ENCODE measurements at places on chromosomes 7 and 10.

- no peak for DNase-seq
Measured at GRCh38 chr7:128781126-128781525, 5.5 kb upstream of the OPN1SW start.

- no peak for DNase-seq
Measured at GRCh38 chr10:25696013-25696708, 237.9 kb upstream of the MYO3A start.

- no peak for DNase-seq
Measured at GRCh38 chr7:65295409-65295808, 78.2 kb upstream of the ZNF92 start.

DNA sequence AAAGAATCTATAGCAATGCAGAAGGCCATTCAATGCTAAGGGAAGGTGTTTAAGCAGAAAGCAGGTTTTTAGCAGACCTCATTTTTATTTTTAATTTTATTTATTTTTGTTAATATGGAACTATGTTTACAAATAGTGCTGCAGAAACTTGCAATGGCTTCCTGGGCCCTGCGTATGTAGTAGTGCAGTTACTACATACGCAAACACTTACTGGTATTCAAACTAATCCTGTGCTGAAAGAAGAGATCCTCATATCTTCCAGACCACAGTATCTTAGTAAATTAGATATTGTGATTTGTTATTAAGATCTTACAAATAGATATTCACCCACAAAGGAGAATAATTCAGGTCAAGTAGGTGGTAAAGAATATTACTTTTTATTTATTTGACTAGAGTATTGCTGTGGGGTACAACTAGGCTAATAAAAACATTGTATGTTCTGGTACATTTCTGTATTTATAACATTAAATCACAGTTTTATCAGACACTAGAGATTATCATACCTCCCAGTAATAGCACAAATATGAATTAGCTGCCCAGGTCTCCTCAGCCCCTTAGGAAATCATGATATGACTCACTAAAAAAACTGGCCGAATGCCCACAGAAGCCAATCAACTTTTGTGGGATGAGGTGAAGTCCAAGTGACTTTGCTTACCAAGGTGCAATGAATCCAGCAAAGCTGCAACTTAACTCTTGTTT, 57.6 kb downstream of the RNLS start:
- no peak for DNase-seq

GRCh38 chr7:46764100-46764936, 817.6 kb downstream of the TNS3 start:
- DNase-seq: no peak

GRCh38 chr10:79179164-79179956, 110.6 kb downstream of the ZMIZ1 start:
- no peak for DNase-seq

DNA sequence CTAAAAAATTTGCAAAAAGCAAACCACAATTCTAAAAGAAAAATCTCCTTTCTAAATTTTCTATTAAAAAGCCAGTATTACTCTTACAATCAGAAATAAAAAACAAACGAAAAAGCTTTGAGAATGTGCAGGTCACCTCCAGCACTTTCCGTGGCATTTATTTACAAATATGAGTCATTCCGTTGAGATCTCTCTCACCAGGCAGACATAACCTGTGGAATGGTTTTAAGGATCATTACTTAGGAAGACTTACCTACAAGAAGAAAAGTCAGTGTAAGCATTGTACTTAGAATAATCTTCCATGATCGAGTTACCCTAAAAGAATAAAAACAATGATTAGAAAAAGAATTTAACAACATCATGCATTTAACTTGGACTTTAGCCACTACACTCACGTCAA, 3.3 kb downstream of the SUN3 start:
- DNase-seq: no peak

GRCh38 chr7:77825131-77825530, 26.6 kb downstream of the PHTF2 start:
- DNase-seq: no peak

DNA sequence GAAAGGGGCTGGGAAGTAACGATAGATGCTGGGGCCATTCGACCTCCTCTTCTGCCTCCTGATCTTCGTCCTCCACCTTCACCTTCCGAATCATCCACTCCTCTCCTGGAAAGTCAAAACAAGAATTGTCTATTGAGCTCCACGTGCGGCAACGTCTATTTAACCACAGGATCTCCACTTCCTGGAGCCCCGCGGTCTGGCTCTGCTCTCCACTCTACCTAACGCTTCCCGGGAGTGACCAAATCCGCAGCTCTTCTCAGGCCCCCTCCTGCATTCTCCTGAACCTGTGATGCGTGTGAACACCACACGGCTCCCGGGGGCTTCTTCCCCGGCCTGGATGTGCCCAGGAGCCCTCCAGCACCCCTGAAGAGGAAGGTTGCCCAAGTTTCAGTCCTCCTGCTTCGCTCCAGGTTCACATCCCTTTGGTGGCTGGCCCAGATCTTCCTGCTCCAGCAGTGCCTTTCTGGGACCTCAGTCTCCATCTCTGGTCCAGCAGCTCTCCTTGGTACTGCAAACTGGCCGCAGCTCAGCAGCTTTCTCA, 7.2 kb downstream of the ZNF467 start:
- DNase-seq: no peak

DNA sequence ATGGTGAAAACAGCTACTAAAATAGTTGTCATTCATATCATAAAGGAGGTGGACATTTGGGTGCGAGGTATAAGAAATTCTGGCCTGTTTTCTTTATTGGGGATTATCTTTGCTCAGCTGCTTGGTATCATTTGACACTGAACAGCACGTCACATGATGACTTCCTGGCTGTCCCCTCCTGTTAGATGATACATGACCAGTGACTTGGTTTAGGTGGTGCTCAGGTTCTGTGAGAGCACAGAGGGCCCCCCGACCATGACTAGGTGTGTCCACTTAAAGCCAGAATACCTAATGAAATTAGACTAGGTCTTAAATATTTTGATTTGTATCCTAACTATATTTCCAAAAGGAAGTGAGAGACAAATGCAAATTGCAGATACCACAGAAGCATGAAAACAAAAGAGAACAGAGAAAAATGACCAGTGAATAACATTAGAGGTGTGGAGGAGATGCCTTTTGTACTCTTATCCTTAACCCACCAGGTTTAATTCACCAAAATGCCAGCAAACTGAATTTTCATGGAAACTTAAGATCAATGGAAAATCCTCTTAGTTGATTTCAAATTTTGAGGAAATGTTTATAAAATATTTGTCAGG, 50.6 kb upstream of the GJD4 start:
- no peak for DNase-seq

DNA sequence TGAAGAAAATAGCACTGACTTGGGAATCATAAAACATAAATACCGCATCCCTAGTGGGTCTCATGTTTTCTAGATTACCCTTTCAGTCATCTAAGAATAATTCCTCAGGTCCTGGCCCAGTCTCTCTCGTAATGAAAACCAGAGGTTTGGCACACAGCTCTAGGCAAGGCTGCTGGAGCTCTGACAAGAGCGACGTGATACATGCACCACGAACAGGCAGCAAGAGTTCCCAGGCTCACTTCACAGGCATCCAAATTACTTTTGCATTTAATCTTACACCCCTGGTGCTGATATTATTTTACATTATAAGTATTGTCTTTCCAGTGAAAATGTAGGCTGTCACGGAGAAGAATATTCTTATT, 105.2 kb downstream of the THSD7A start:
- no peak for DNase-seq

DNA sequence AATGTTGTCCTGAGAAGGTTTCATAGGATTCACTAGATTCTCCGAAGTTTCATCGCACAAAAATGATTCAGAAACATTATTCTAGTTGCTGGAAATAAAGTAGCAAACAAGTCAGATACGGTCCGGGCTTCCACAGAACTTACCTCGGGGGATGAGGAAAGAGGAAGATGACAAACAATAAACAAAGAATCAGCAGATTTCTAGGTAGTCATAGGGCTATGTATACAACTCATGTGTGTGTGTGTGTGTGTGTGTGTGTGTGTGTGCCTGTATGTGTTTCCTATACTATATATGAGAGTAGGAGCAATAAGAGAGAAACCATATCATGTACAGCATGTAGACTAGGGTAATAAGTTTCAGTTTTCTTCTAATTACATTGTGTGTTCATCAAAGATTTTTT, 16.5 kb downstream of the TMEM236 start:
- DNase-seq: no peak

GRCh38 chr10:12205082-12205481, 9.1 kb downstream of the CDC123 start:
- DNase-seq: no peak
